ENCODE measurements at places on chromosomes 13 and 19. TPM values are rescaled to one million over a fixed set of nuclear protein-coding genes. Genes with fewer than 3 reads are reported as not detected.

The NLRP5 gene
- not detected for total RNA-seq

The PRR20E gene
- total RNA-seq: not detected

The BEST2 gene
- 0.12 TPM for total RNA-seq

The PLIN3 gene
- 33.2 TPM for total RNA-seq

The FBXO46 gene
- total RNA-seq: 35.1 TPM

The OR7A5 gene
- total RNA-seq: not detected

The MRPL4 gene
- 163 TPM for total RNA-seq

The CPB2 gene
- not detected for total RNA-seq

The ZNF254 gene
- 8.4 TPM for total RNA-seq

The FAM124A gene
- 0.67 TPM for total RNA-seq

The KLK4 gene
- total RNA-seq: not detected

The ZNF613 gene
- 3.8 TPM for total RNA-seq

The ZNF497 gene
- 0.76 TPM for total RNA-seq

The MUC16 gene
- not detected for total RNA-seq

The KRI1 gene
- total RNA-seq: 91.1 TPM

The TTC9B gene
- total RNA-seq: not detected

The IRGC gene
- total RNA-seq: not detected

The ATXN8OS gene
- total RNA-seq: not detected

The IL27RA gene
- 84.9 TPM for total RNA-seq

The LGI4 gene
- total RNA-seq: not detected

The ADAT3 gene
- 9.6 TPM for total RNA-seq

The ENOX1 gene
- total RNA-seq: 0.17 TPM

The FGF14 gene
- total RNA-seq: not detected

The C19orf38 gene
- total RNA-seq: 4.0 TPM

The GADD45B gene
- total RNA-seq: 132 TPM

The AP3D1 gene
- total RNA-seq: 124 TPM

The CYP2A6 gene
- total RNA-seq: not detected

The CEACAM20 gene
- not detected for total RNA-seq

The MBD3L3 gene
- not detected for total RNA-seq

The NBEA gene
- 0.15 TPM for total RNA-seq

The ZNF528 gene
- 8.0 TPM for total RNA-seq

The GFY gene
- not detected for total RNA-seq

The GPR183 gene
- 22.6 TPM for total RNA-seq

The CRX gene
- not detected for total RNA-seq

The CABP5 gene
- not detected for total RNA-seq

The OR4F17 gene
- total RNA-seq: not detected

The IQCN gene
- total RNA-seq: 3.2 TPM

The NR2F6 gene
- total RNA-seq: 14.4 TPM

The SELENOV gene
- not detected for total RNA-seq

The CLEC17A gene
- total RNA-seq: not detected

The DHRS12 gene
- 3.5 TPM for total RNA-seq

The NDFIP2 gene
- 250 TPM for total RNA-seq

The METTL21C gene
- total RNA-seq: not detected

The FGF21 gene
- not detected for total RNA-seq

Data from activated T-helper 1 cell treated with anti-CD3 and anti-CD28 coated beads, Interleukin-12 subunit alpha, Interleukin-12 subunit beta, Interleukin-2, Interleukin-4 antibody, amounts not matched to agents 30 ng/mL and 10 ng/mL and 1 ng/mL, durations not matched to agents 14 hours and 24 hours and 36 hours (primary cell).